NCI-H1417 treated with DMSO at 0.1 percent for 48 hours (cell line): ENCODE measurements at places on chromosomes 5 and 9.

- DNase-seq = no peak
These were observed 24.8 kb downstream of the YTHDC2 start for GRCh38 chr5:113538313-113538712.

DNA sequence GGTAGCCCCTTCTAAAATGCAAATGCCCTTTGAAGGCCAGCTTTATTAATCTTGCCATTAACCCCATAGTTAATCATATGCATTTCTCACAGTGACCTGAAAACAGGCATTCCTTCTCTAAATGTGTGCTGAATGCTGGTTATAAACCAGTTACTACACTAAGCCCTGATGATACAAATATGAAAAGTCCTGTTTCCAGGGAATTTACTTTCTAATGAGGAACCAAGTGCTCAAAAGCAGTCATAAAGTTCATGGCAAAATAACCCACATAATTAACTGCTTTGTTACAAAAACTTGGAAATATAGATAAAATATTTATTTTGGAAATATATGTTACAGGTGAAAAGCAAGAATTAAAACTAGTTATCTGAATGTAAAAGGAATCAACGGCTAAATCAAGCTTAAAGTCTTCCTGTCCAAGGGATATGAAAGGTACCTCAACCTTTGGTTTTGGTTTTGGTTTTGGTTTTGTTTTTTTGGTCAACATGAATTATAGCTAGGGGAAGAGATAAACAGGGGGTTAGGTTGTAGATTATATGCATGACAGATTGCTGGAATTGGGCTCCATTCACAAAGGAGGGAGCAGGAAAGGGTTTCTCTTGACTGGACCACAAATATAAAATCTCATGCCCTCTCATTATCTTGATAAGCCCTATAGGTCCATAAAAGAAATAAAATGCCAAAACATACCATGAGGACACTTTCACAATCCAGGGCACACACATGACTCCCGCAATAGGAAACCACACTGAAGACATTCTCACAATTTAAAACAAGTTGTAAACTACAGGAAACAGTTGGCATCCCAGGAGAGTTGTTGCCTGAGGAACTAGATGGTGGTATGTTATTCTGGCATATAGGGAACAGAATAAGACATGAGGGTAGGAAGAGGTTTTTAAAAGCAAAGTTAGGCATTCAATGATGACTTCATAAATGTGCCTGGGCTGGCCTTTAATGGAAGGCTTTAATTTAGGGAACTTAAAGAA is 46.7 kb upstream of the MACIR start:
- no peak for DNase-seq

DNA sequence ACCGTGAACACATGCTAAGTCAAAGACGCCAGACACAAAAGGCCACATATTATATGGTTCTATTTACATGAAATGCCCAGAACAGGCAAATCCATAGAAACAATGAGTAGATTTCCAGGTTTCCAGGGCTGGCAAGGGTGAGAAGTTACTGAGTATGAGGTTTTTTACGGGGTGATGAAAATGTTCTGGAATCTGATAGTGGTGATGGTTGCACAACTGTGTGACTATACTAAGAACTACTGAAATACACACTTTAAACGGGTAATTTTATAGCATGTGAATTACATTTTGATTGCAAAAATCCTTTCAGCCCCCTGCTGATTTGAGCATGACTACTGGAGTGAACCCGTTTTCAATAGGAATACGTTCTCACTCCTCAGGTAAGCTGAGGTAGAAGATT is 46.7 kb upstream of the TBC1D9B start:
- DNase-seq = no peak

DNA sequence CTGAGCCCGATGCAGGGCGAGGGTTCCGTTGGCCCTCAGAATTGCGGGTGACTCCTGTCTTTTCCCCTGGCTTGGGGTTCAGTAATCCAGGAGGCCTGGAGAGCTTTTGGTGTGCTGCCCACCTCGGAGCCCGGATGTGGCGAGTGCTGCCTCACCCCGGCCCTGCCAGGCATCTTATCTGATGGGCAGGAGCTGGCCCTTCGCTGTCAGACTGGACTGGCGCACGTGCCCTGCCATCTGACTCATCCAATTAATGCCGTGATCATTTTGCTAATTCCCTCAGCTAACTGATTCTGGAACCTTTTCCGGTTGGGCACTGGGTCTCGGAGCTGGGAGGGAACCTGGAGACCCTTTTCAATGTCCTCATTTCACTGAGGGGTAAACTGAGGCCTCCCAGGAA is 34.6 kb downstream of the RXRA start:
- DNase-seq = no peak

DNA sequence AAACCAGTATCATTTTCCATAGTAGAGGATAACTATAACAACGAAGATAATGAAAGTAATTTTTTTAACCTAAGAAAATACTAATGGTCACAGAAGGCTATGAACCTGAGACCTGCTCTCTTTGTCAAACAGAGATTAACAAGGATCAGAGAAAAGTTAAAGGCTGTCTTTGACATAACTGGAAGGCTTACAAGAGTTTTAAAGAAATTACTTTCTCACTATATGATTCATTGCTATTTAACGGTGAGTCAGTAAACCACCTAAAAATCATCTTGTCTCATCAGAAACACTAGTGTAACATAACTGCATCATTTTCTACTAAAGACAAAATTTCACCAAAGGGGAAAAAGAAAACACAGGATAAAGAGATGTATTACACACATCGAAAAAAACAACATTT is 19.3 kb downstream of the MLANA start:
- DNase-seq = no peak

DNA sequence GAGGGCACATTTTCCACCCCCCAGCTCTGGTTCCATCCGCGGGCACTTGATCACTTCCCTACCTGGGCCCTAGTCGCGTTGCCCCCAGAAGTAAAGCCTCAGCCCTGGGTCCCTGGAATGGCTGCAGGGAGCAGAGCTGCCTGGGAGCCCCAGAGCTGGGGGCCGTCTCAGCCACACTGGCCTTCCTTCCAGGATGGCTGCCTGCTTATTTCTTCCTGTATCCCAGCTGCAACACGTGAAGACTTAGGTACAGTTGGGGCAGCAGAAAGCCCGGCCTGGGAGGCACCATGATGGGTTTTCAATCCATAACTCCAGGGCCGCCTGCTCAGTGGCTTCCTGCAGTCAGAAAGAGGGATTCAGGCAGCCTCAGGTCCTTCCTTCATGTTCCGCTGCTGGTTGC is 232.3 kb downstream of the IRX2 start:
- DNase-seq = no peak

- no peak for DNase-seq
These were observed 21.0 kb upstream of the RHOBTB3 start for GRCh38 chr5:95709967-95710650.

GRCh38 chr5:103366918-103367549 is 108.5 kb downstream of the MACIR start:
- DNase-seq = no peak
